ENCODE measurements at places on chromosomes 7 and 10. TPM values are rescaled to one million over a fixed set of nuclear protein-coding genes. Genes with fewer than 3 reads are reported as not detected.

GARIN1A gene
- 1.1 TPM for total RNA-seq

GRCh38 chr10:69223028-69223342, 2.9 kb downstream of the HKDC1 start:
- no peak for ATAC-seq

CNNM1 gene
- 2.4 TPM for total RNA-seq

PDK4 gene
- 7.2 TPM for total RNA-seq

GRCh38 chr7:86645225-86645608, 1.5 kb downstream of the GRM3 start:
- ATAC-seq = peak; percentile 15

GNGT1 gene
- 2.3 TPM for total RNA-seq

WIPF3 gene
- total RNA-seq = 0.18 TPM

DNA sequence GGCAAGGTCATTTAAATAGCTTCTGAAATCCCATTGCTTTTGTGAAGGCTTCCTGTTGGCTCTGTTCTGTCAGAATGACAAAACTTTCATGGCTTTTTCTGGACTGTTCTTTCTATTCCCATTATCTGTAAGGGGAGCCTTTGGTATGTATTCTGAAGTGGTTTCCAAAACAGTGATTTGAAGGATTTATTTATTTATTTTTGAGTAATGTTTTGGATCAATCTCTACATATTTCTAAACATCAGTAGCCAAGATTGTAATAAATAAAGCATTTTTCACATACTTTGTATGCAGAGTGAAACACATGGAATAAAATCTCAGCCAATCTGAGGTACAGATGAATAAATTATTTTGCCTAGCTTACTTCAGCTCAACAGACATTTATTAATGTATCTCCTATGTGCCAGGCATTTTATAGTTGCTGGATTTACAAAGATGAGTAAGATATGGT, 121.1 kb downstream of the BBS9 start:
- ATAC-seq = no peak

DNA sequence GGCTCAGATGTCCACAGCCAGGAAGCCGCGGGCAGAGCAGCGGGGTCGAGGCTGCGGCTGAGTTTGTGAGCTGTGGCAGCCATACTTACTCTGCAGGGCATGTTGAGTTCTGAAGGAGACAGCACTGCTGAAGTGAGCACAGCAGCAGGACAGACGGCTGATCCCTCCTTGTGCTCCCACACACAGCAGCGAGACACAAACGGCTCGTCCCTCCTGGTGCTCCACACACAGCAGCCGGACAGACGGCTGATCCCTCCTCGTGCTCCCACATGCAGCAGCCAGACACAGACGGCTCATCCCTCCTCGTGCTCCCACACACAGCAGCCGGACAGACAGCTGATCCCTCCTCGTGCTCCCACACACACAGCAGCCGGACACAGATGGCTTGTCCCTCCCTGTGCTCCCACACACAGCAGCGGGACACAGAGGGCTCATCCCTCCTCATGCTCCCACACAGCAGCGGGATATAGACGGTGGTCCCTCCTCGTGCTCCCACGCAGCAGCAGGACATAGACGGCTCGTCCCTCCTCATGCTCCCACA, 305.1 kb downstream of the PTPRN2 start:
- no peak for ATAC-seq

- no peak for ATAC-seq
These were observed 52.4 kb downstream of the OAT start for GRCh38 chr10:124366343-124366742.

DNA sequence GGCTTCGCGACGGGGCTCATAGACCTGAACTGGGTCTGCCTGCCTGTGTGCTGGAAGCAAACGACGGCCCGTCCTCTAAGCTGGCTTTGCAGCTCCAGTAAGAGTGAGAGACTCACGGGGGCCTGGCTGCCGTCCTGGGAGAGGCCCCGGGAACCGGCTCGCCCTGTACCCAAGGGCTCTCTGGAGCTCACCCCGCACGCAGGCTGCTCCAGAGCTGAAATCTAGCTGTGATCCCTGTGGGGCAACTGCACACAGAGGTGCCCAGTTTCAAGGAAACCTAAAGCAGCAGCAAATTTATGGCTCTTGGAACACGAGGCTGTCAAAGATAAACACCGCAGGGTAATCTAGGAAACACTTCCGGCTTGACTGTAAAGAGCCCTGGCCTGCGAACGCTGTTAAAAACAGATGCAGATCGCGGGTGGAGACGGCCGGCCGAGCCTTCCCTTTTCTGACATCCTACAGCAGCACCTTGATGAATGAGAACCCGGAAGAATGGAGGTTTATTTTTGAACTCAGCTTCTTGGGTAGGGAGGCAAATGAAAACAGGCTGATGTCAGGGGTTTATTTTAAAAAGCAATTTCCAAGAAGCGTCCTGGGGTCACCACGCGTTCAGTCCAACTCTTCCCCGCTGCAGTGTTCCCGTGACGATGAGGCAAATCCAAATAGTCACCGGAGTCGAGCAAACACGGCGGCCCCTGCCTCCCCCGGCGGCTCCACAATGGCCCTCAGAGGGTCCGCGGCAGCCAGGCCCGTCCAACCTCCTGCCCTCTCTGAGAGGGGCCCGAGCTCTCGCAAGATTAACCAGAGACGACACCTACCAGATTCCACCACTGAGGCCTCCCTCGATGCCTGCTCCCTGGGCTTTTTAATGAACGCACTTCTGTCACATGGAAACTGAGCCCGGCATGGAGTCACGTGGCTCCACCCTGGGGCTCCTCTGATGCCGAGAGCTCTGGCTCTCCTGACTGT, 29.6 kb downstream of the AMZ1 start:
- ATAC-seq = peak; percentile 59

- no peak for ATAC-seq
These were observed 43.0 kb downstream of the ADCY1 start for GRCh38 chr7:45617166-45617565.

GRCh38 chr7:113120647-113121046, 2.3 kb upstream of the SMIM30 start:
- ATAC-seq = no peak

DNA sequence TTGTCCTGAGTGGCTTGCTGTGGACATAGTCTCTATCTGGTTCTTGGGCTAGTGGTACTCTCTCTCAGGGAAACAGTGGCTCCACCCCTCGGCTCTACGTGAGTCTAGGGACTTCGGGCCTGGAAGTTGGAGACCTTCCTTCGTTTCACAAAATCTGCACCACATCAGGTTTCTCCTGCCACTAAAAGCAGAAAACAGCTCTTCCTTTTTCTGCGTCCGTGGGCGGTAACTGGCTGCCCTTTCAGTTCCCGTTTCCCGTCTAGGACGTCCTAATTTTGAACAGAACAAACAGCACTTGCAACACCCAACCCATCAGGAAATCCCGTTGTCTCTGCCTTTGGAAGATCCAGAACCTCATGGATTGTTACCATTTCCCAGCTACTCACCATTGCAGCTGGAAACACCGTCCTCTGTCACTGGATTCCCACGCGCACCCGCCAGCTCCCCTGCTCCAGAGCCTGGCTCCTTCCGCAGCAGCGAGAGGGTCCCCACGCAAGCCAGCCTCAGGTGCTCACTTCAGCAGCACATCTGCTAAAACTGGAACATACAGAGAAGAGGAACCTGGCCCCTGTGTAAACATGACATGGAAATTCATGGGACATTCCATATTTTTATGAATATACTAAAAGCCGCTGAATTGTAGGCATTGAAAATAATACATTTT, 311.4 kb upstream of the AKR1E2 start:
- ATAC-seq = no peak

- ATAC-seq = peak; percentile 54
These were observed 29.7 kb downstream of the STN1 start for GRCh38 chr10:103888113-103888841.

SERPINE1 gene
- total RNA-seq = 0.58 TPM

DNA sequence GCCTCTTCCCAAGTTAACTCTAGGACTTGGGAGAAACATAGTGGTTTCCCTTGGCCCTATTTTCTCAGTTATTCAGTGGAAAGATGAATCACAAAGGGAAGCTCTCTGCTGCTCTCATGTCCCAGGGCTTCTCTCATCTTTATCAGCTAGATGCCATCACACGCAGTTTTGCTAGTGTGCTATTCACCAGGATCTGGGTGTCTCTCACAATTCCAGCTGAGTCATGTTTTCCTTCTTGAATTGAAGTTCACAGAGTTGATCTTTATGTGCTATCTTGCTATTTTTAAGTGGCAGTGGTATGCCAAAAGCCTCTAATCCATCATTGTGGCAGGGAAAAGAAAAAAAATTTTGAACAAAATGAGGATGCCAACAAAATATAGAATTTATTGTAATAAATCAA, 101.3 kb downstream of the TWIST1 start:
- no peak for ATAC-seq

GRCh38 chr10:69567920-69568319, 5.3 kb downstream of the NEUROG3 start:
- ATAC-seq = peak; percentile 21

ZP3 gene
- 1.7 TPM for total RNA-seq

GRCh38 chr7:16223963-16224707, 197.2 kb downstream of the CRPPA start:
- ATAC-seq = no peak

- ATAC-seq = no peak
These were observed 305.7 kb downstream of the FZD1 start for GRCh38 chr7:91569728-91570457.

LAMB4 gene
- total RNA-seq = 1.2 TPM

HECW1 gene
- total RNA-seq = 10.4 TPM

DNA sequence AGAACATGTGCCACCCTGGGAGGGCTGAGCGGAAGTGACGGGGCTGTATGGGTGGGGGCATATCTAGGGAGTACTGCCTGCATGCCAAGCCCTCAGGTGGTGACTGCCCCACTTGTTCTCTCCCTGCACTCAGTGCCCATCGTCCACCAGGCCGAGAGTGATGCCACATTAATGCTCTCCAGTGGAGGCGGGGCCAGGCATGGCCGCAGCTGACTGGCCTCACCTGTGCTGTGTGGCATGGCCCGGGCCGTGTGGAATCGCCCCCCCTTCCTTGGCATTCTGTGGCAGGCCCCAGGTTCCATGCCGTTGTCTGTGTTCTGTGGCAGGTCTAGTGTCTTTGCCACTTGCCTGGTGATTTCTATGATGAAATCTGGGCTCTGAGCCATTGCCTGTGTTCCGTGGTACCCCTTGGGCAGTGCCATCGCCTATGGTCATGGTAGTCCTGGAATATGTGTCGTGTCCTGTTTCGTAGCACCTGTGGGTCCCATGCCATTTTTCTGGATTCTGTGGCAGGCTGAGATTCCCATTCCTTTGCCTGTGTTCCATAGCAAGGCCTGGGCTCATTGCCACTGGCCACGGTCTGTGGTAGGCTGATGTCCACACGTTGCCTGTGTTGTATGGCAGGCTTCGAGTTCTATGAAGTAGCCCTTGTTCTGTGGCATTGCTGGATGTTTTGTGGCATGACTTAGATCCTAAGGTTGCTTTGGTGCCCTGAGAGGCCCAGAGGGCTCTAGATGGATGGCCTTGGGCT, 8.9 kb downstream of the FLNC start:
- no peak for ATAC-seq

GRCh38 chr7:95295397-95295796, 28.9 kb downstream of the PON1 start:
- ATAC-seq = no peak

DNA sequence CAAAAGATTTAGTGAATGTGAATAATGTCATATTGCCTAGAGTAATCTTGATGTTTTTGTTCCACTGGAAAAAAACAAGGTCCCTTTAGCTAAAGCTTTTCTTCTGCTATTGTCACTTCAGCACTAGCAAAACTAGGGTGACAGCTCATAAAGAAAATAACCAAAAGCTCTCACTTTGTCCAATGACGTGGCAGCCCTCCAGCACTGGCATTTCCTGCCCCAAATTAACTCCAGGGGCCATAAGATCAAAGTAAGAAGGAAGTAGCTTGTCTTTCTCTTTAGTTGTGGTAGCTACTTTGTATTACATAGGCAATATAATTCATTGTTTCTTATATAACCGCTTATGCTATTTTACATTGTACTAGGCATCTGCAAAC, 47.3 kb downstream of the LRRN3 start:
- peak; percentile 71 for ATAC-seq

GRCh38 chr10:84352251-84352842, 24.0 kb downstream of the CCSER2 start:
- no peak for ATAC-seq

DNA sequence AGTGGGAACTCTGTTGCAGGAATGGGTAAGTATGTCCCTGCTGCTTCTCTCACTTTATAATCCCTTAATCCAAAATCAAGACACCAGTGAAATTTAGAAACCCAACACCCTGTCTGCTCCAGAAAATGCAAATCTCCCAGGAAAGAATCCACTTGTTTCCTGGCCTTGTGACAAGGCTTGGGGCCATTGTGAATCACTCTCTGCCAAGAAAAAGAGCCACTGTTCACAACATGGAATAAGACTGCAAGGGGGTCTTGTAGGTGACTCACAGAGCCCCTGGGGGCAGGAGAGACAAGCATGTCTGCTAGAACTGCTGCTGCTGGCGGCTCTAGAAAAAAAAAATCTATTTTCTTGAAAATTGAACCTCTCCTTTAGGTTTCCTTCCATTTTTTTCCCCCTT, 191.2 kb downstream of the SORCS1 start:
- ATAC-seq = peak; percentile 50

DNA sequence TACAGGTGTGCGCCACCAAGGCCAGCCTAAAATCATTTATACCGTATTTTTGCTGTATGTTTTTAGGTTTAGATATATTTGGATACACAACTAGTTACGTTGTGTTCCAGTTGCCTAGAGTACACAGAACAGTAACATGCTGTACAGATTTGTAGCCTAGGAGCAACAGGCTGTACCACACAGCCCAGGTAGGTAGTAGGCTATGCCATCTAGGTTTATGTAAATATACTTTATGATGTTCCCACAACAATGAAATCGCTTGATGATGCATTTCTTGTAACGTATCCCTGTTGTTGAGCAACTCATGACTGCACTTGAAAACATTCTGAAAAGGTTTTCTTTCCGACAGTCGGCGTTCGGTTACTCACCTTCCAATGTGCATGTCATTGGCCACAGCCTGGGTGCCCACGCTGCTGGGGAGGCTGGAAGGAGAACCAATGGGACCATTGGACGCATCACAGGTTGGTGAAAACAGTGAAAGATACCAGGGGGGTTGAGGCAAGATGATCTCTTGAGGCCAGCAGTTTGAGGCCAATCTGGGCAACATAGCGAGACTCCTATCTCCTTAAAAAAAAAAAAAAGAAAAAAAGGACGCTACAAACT, 7.7 kb downstream of the PNLIP start:
- ATAC-seq = no peak

PYROXD2 gene
- 34.6 TPM for total RNA-seq

GFRA1 gene
- 59.2 TPM for total RNA-seq

DNA sequence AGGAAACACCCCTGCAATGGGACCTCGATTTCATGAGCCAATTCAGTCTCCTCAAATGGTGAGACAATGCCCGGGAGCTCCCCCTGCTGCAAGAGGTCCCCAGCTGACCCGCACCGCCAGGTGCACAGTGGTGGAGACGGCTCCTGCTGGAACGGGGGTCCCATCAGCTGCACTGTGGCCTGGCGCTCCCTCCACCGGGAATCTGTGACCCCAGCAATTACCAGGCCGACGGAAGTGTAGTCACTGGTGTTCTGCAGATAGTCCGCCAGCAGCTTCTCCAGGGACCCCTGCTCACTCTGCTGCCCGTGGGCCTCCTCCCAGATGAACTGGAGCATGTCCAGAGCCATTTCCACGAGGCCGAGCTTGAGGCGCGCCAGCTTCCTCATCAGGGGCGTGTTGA, 64.9 kb upstream of the NKX6-2 start:
- ATAC-seq = no peak
